ENCODE measurements at places on chromosomes 6 and 20.

DNA sequence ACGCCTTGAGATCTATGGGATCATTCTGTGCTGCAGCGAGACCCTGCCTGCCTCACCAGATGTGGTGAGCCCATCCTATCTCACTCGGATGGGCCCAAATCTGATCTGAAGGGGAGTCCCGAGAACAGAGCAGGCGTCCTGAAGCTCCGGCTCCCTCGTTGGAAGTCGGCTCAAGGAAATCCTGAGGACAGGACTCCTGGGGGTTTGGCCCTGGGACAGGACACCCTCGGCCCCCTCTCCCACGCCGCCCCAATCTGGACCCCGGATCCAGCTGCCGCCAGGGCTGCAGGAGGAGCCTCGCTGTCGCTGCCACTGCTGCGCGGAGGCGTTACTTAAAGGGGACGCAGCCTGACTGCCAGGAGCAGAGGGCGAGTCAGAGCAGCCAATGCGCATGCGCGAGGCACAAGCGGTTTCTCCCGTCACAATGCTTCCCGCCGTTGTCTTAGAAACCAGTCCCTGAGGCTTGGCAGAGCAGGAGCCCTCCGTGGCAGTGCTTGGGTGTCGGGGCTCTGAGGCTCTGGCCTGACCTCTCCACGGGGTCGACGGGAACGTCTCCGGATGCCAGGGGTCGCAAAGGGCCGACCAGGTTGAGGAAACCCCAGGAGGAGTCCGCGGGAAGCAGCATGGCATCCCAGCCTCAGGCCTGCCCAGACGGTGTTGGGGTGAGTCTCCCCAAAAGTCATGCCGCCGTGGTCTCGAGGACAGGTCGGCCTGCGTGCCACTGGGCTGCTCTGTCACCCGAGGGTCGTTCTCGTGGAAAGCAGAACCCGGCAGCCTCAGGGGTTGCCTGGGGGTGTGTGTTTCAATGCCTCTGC lies 1567.8 kb upstream of the DEFB115 start:
- DNase-seq, result no peak

DNA sequence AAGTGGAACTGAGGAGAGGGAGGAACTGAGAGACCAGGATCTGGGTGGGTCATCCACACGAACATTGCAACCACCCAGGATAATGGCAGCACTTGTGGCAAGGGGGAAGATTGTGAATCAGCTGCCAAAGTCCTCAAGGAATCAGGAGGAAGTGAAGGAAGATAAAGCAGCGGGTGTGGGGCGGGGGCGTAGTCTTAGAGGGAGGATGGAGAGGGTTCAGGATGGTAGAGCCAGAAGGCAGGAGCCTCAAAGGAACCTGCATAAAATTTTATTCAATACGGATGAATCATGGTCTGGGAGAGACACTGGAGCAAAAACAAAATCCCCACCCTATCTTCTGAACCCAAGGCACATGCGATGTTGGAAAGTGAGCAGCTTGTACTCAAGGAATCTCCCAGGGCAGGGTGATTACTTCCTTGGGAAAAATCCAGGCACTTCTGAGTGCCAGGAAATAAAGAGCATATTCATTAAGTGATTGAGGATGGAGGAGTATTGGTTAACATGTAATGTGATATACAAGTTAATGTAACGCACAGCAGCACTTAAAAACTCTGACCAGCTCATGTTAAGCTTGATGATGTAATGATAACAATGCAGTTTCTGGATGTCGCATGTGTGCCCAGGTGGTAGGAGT lies 82.0 kb upstream of the B3GAT2 start:
- DNase-seq, result no peak

DNA sequence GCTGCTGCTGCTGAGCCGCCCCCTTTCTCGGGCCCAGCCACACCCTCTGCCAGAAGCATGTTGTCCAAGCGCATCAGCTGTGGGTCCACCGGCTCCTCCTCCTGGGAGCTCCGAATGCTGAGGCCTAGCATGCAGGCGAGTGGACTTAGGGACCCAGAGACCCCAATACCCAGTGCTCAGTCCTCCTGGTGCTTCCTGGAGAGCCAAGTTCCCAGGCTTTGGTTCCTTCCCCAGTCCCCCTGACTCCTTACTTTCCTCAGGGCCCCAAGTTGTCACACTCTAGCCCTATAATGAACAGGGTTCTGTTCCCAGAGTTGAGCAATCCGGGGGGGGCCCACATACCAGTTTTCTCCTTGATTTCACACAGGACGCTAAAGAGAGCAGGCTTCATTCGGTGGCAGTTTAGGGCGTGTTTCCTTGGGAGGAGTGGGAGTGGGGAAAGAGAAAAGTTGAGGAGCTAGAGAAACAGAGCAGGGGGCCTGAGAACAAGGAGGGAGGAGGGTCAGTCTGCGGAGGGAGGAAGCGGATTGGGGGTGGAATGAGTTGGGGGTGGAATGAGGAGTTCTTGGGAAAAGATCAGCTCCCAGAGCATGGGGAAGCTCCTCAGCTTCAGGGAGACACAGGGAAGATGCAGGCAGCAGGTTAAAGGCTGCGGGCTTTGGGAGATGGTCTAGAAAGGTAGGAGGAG lies 1.5 kb downstream of the PBX2 start:
- no peak for DNase-seq

DNA sequence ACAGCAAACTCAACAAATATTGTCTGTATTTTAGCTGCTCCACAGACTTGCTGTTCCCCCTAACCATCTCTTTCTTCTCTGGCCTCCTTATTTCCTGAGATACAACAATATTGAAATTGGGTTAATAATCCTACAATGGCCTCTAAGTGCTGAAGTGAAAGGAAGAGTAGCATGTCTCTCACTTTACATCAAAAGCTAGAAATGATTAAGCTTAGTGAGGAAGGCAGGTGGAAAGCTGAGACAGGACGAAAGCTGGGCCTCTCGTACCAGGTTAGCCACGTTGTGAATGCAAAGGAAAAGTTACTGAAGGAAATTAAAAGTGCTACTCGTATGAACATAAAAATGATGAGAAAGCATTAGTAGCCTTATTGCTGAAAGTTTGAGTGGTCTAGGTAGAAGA lies 63.8 kb downstream of the ELOVL5 start:
- no peak for DNase-seq

- DNase-seq, result no peak
These were observed 21.6 kb downstream of the RALGAPA2 start for GRCh38 chr20:20690676-20691476.

- DNase-seq, result no peak
These were observed 511 bp upstream of the CLIC1 start for GRCh38 chr6:31736768-31737314.

- no peak for DNase-seq
These were observed 1215.6 kb upstream of the MAP3K7 start for GRCh38 chr6:91802431-91802830.

Measured in SJSA1 (cell line).